ENCODE measurements at places on chromosomes 7 and 10. TPM values are rescaled to one million over a fixed set of nuclear protein-coding genes. Genes with fewer than 3 reads are reported as not detected.

- DNase-seq: no peak
These were observed 6.6 kb upstream of the VIPR2 start for GRCh38 chr7:159151231-159151630.

- no peak for DNase-seq
These were observed 7.7 kb upstream of the IKZF1 start for GRCh38 chr7:50296799-50297198.

DNA sequence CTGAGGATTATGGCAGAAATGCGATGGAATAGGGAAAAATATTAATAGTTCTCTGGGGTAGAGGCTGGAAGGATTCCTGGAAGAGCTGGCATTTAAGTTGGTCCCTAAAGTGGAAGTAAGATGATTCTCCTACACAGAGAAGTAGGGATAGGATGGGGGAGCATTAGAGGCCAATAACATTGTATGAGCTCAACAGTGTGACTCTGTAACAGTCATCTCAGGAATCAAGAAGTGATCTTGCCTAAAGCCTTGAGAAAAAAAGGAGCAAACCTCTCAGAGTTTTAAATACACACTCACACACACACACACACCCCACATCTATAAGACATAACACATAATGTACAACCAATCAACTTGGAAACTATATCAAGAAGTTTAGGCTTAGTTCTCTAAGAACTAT lies 117.7 kb upstream of the CDK1 start:
- no peak for DNase-seq

GRCh38 chr7:87475359-87476178 lies at the start of gene ABCB4:
Gene ABCB4 (minus strand): TSS chr7:87475680. CDS start chr7:87475465, 215 bp downstream.
- no peak for DNase-seq

DNA sequence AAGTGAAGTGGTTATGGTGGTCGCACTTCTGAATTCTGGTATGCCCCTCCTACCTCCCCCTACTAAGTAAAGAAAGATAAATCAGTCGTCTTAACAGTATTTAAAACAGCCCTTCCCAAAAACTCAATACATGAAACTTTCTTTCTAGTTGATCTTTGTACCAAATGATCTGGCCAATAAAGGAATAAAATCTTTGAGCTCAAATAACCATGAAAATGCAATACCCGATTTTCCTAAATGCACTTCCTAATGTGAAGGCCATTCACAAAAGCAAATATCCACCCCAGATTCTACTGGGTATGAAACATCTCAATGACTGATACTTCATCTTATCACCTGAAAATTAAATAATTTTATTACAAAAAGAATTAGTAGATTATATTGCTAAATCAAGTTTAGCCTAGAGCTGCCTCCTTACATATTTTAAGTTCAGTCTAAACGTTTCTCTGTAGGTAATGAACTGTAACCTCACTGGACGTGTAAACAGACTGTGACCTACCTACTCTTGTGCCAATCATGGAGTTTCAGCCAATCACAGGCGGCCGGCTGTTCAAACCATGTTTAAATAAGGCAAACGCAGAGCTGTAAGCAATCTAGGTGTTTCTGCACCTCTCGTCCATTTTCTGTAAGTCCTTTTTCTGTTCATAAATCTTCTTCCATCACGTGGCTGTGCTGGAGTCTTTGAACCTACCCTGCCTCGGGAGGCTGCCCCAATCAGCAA lies 146.9 kb upstream of the AKR1E2 start:
- DNase-seq: no peak

- peak; percentile 93 for DNase-seq
These were observed 256.4 kb downstream of the CAMK1D start for GRCh38 chr10:12605580-12606405.

DNA sequence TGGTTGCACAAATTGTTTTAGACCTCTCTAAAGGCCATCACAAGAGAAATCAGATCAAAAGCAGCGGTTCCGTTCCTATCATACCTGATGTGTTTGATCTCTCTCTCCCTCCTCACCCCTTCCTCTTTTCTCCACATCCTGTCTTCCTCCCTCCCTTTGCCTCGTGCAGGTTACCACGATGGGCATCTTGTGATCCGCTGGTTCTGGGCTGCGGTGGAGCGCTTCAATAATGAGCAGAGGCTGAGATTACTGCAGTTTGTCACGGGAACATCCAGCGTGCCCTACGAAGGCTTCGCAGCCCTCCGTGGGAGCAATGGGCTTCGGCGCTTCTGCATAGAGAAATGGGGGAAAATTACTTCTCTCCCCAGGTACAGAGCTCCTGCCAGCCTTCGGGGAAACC lies 28.5 kb upstream of the STK17A start:
- no peak for DNase-seq

DNA sequence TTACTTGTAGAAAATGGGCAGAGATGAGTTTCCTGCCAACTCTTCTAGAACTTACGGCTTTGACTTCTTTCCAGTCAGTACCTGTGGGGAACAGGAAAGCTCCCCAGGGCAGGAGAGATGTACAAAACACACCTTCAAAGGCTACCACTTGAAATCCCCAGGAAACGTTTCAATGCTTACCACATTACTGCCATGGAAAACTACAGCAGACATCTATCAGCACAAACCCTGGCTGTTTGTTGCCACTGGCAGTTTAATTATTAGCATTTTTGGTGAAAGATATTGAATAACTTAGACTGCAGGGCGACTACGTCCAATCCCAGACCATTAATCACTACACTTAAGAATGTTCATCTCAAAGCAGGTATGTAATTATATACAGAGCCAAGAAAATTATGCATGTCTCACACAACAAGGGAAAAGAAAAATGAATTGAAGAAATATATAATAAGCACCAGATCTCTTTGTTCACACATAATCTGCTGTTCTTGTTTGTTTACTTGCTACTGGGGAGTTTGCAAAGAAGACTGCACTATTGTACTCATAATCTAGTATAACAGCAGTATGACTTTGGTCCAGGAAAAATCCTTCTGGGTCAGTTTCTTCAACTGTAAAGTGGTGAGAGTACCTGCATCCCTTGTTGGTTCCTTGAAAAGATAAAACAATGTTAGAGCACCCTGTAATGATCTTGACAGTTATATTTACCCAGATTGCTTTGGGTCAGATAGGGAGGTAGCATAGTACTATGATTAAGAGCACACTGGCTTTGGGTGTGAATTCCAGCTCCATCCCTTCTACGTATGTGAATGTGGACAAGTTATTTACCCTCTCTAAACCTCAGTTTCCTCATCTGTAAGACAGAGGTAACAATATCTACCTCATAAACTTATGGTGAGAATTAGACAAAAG lies 138.3 kb downstream of the DOCK4 start:
- DNase-seq: no peak

DNA sequence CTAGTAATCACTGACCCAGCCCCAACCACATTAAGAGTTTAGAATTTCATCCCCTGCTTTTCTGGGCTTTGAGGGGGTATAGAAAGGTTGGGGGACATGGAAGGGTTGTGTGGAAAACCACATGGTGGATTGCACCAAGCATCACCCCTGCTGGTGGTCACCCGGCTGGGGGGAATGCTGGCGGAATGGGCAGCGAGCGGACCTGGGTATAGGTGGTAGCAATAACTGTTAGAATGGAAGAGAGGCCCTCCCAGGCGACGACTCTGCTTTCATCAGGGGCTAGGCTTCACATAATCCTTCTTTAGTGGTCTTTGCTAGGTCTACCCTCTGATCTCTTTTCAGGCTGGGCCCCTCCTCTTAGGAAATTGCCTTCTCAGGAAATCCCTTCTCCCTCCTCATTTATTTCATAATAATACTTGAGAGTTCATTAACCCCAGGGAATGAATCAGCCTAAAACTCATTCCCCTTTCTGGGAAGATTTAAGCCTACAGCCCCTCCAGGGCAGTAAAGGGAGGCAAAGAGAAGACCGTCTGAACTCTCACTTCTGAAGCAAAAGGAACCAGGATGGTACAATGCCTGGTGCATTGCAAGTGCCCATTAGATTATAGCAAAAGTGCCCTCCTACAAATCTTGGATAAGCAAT lies 90.7 kb upstream of the LEP start:
- no peak for DNase-seq

- DNase-seq: no peak
These were observed 144.6 kb upstream of the COL1A2 start for GRCh38 chr7:94250124-94250523.

GRCh38 chr10:34728361-34728760 lies 86.7 kb downstream of the PARD3 start:
- no peak for DNase-seq

DNA sequence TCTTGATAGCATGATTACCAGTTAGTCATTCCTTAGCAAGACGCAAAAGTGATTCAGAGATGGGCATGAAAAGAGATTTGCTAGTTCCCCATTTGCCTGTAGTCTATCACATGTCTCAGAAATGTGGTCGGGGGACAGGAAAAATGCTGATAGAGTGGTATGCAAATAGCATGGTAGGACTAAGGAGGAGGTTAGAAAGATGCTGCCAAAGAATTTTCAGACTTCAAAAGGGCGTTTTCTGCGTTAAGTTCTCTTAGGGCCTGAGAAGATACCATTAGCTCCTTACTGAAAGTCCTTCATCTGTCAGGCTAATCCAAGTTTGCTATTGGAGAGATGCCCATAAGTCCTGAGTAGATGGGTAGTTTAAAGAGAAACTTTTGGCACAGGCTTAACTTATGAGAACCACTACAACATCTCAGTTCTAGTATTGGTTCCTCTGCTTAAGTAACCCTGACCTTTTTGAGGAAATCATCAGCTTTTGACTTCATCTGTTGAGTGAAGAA lies 2.7 kb downstream of the CALD1 start:
- no peak for DNase-seq

GRCh38 chr7:53657586-53657985 lies 622.2 kb downstream of the POM121L12 start:
- no peak for DNase-seq

GRCh38 chr7:35241884-35242283 lies 12.0 kb downstream of the TBX20 start:
- no peak for DNase-seq

- no peak for DNase-seq
These were observed 30.0 kb downstream of the MYOF start for GRCh38 chr10:93452143-93452542.

DNA sequence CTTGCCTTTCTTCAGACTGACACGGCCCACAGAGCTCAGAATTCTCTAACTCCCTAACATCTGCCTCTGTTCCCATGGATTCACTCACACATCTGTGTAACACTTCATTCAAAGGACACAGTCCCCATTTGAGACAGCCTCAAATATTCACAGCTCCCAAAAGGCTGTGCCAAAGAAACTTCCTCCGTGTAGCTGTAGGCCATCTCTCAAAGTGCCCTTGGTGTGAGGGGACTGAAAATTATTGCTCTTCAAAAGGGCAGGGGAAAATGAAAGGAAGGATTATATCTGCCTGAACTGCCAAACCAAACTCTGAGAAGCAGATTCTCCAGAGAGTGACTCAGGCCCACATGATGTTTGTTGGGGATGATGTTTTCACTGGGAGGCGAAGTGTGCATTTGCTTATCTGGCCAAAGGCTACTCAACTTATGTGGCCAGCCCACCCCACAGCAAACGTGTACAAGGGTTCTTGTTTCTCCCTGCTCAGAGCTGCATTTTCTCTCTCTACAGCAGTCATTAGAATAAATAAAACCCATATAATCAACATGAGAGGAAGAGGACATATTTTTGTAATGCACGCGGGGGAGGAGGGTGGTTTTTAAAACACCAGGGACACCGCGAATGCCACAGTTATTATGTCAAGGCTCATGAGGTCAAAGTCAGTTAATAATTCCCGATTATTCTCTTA lies 302.4 kb upstream of the NFE2L3 start:
- peak; percentile 56 for DNase-seq

DNA sequence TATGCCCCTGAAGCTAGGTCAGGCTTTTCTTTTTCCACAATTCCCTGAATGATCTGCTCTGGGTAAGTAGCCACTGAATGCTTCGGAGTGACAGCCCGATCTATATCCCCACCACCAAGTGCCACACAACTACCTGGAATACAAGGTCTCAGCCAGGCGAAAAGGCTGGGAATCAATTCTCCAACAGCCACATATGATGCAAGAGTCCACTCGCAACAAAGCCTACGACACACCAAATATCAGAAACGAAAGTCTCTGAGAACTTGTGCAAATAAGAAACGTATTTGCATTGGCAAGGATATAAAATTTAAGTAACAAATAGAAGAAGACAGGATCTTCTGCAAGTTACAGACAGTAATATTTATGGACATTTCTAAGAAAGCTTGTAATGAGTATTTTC lies 5.7 kb downstream of the HIPK2 start:
- no peak for DNase-seq

DNA sequence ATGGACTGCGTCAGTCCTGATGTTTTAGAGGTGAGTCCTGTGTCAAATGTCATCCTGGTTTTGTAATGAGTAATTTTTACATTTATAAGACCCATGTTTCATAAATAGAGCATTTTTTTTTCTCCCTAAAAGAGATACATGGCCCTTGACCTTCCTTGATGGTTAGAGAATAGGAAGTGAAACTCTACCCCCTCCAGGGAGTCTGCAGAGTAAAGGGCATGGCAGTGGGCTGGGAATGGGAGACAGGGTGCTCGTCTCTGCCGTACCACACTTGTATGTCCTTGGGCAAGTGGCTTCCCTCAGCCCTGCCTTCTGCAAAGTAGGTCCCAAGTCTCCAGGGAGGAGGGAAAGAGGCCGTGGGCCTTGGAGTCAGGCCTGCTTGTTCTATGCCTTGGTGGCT lies 63.9 kb downstream of the WDFY4 start:
- no peak for DNase-seq

DNA sequence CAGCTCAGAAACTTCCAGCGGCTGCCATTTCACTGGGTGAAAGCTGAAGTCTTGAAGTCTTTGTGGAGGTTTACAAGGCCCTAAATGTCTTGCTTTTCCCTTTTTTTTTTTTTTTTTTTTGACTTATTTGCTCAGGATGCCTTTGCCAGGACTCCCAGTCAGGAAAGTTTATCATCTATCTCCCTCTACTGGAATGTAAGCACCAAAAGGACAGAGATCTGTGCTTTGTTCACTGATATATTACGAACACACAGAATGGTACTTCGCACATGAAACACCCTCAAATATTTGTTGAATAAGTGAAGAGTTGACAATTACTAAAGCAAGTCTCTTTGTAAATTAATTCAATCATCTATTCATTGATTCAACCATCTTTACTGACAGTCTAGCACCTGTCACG lies 23.2 kb downstream of the ABCB4 start:
- DNase-seq: no peak

ZCCHC24 gene
- 36.7 TPM for total RNA-seq

CALD1 gene
- total RNA-seq: 601 TPM

NACAD gene
- 4.9 TPM for total RNA-seq

INA gene
- 0.40 TPM for total RNA-seq

SPDYE6 gene
- not detected for total RNA-seq

HMX2 gene
- total RNA-seq: 0.69 TPM

ANKRD61 gene
- not detected for total RNA-seq

CYP2C9 gene
- total RNA-seq: 125 TPM

BMPER gene
- total RNA-seq: 5.0 TPM

MKX gene
- total RNA-seq: 5.2 TPM

MALRD1 gene
- 2.3 TPM for total RNA-seq
